Activated naive CD4-positive, alpha-beta T cell treated with Interleukin-2 at 50 U/mL for 16 hours (primary cell): ENCODE measurements at places on chromosomes 4 and X.
A peak's percentile ranks its signal among the peaks of the same experiment; 100 is the strongest.

- peak; percentile 72 for DNase-seq
Observed at GRCh38 chr4:185183622-185184281, 20.0 kb downstream of the CFAP97 start.

DNA sequence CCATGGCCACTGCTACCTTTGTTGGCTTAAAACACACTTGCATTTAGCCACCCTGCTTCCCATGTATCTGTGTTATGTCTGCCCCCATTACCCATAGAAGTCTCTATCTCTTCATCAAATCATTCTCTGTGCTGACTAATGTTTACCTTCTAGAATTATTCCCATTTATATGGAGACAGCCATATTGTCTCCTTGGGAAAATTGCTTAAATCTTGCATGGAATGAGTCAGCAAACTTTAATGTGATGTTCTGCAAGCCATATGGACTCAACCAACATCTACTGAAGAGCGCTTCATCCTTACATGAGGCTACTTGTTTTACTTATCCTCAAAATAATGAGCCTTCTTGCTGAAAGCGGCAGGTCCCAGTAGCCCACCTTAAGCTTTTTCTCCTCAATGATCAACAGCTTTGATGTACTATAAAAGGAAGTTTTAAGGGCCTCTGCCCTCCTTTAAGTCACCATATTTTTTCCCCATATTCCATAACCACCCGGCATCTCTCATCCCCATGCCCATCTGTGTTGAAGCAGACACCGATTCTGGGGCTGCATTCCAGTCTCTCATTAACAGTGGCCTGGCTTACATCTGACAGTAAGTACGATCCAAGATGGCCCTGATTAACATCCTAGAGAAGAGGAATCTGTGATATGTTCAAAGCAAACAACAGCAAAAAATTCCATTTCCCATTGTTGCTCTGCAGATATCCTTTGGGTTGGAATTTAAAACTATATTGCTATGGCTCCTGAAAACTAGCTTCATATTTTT is 130.4 kb downstream of the ARHGAP6 start:
- no peak for DNase-seq

DNA sequence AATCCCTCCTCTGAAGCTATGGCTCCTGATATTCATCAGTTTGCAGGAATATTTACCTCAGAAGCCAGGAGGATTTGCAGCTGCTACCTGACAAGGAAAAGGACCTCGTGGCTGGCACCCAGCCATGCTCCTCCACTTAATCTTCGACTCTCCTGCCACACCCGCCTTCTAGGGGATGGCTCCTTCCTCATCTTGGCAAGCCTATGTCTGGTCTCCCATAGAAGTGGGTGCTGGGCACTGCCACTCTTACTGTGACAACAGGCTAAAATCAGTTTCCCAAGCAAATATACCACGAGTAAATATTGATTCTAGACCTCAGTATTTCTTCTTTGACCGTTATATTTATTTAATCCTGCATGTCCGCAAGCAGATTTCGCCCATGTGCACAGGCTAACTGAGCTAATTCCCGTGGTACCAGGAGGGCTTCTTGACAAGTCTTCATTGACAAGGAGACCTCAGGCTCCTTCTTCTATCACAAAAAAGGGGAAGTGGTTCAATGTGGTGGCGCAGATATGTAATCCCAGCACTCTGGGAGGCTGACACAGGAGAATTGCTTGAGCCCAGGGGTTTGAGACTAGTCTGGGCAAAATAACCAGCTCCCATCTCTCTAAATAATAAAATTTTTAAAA is 52.6 kb upstream of the DCTD start:
- DNase-seq: no peak

DNA sequence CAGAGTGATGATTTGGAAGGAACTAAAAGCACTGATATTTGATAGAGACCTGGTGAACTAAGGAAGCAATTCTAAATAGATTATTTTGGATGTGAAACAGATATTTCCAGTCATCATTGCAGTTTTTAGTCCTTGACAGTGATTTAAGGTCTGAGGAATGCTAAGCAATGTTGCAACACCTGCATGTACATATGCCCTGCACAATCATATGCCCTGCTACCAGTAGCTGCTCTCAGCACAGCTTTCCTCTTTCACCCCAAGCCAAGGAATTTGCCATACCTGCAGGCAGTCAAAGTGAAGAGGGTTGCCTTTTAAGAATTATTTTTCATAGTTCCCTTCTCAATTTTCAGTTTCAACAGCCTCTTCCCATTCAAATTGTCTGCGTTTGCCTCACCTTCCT is 8.7 kb upstream of the FAM47A start:
- no peak for DNase-seq

DNA sequence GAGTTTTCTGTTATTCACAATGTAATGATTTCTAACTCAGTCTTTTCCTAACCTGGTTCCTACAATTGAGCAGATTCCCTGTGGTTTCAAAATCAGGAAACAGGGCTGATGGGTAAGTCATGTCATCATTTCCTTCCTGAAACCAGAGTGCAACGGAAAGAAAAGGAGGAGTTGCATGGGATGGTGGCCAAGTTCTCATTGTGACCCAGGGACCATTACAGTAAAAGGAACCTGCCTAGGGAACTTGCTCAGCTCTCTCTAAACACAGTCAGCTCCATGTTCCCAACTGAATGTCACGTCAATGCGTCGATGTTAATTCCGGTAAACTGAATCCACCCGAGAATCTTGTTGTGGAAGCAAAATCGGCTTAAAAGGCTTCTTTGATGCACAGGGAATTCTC is 51.2 kb downstream of the LGI2 start:
- DNase-seq: no peak

DNA sequence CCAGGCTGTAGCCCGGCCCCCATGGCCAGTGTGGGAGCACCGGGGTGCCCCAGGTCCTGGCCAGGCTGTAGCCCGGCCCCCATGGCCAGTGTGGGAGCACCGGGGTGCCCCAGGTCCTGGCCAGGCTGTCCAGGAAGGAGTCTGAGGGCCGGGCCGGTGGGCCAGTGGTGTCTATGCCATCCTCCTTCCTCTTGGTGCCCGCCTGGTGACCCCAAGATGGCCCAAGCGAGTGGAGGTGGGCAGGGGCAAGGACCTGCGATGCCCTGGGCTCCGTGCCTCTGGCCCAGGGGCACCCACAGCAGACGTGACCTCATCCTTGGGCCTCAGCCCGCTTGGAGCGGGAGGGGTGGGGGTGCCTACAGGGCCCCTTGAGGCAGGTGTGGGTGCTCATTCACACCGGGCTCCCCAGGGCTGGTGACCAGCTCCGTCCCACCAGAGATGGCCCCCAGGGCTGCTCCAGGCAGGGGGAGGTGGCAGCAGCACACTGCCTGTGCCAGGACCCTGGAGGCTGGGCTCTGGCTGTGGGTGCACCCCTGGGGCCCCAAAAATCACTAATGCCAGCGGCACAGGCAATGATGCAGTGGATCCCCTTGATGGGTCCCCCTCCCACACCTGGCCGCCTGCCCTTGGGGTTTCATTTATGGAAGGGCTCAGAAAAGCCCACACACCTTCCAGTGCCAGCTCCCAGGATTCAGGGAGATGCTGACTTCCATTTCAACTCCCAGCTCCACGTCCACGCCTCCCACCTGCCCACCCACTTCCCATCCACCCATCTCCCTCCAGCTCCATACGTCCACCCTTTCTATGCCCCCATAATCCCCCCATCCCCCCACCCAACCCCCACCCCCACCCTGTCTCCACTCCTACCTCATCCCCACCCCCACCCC is 35.8 kb downstream of the TACC3 start:
- DNase-seq: no peak

GRCh38 chr4:6474053-6474568 is 1.7 kb upstream of the PPP2R2C start:
- DNase-seq: no peak

GRCh38 chr4:133903029-133903428 is 298.6 kb downstream of the PABPC4L start:
- DNase-seq: no peak

GRCh38 chr4:187289371-187289770 is 565.7 kb upstream of the FAT1 start:
- no peak for DNase-seq

- no peak for DNase-seq
Observed at GRCh38 chr4:85496126-85496849, 21.3 kb downstream of the ARHGAP24 start.

GRCh38 chr4:137649711-137650450 is 117.6 kb upstream of the PCDH18 start:
- no peak for DNase-seq

- DNase-seq: peak; percentile 15
Observed at GRCh38 chr4:140861359-140862176, 105.4 kb upstream of the TBC1D9 start.

DNA sequence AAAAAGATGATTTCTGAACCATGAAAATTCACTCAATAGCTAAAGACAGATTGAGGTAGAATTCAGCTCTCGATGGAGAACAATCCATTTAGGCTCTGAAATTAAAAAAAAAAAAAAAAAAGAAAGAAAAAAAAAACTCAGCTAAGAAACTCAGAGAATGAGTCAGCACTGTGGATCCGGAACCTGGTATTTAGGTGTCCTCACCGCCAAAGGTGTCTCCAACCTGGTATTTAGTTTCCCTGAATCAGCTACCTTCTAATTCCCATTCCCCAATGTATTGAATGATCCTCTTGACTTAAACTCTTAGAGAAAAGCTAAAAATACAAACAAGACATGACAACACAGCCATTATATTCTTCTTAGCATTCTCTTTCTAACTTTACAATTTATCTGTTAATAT is 150.3 kb upstream of the RASGEF1B start:
- DNase-seq: no peak

GRCh38 chr4:183118585-183118984 is 19.5 kb downstream of the WWC2 start:
- no peak for DNase-seq

DNA sequence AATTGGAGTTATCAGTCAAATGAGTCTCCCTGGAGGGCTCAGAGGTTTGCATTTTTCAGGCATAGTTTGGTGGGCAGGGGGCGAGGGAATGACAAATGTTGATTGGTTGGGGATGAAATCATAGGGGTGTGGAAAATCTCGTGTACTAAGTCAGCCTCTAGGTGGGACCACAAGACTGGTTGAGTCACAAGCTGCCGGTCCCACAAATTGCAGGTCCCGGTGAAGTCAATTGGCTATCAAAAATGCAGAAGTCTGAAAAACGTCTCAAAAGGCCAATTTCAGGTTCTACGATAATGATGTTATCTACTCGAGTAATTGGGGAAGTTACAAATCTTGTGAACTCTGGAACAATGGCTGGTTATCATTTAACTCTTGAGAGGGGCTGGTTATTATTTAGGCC is 98.8 kb upstream of the DHX15 start:
- DNase-seq: no peak

GRCh38 chr4:150722908-150723362 is 141.0 kb downstream of the MAB21L2 start:
- no peak for DNase-seq

DNA sequence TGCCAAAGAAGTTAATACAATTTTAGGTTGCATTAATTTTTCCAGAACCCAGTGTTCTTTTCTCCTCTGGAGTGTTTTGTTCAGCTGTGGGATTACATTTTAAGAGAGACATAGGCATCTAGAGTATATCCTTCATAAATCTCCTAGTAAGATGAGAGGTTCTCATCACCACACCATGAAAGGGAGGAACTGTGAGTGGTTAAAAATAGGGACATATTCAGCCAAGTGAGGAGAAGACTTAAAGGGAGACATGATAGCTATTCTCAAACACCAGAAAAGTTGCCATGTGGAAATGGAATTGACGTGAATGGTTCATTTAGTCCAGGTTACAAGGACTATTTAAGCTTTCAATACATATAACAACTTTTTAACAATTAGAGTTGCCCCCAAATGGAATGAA is 6.5 kb upstream of the MRPL1 start:
- DNase-seq: no peak

GRCh38 chr4:52989865-52990264 is 127.7 kb downstream of the RASL11B start:
- no peak for DNase-seq

DNA sequence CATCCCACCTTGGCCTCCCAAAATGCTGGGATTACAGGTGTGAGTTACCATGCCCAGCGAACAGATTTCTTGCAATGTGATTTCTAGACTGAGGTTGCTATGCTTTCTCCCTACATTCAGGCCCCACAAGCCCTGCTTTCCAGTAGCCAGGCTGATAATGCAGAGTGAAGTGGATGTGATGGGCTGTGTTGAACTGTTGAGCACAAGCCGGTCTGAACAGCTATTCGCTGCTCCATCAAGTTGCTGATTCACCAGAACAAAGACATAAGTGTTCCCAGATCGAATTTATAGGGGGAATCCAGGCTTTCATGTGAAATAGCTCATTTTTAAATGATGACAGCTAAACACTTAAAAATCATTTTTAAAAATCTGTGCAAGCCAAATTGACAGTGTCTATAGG is 8.0 kb downstream of the NIPAL1 start:
- no peak for DNase-seq

GRCh38 chr4:111986095-111986494 is 159.2 kb upstream of the FAM241A start:
- DNase-seq: no peak

DNA sequence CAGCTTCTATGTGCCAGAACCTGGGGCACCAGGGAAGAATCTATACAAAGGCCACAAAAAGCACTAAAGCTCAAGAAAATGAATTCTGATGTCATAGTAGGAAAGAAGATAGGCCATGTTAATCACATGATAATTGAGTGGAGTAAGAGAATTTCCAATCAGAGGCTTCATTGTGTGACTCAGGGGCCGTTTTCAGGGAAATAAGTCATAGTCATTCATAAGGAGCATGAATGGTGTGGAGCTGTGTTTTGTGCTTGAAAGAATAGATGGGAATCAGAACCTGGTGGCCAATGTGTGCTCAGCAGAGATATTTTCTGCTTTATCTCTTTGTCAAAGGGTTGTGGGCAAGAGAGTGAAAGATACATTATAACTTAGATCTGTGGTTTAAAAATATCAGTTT is 102.4 kb upstream of the ZDHHC15 start:
- DNase-seq: no peak

DNA sequence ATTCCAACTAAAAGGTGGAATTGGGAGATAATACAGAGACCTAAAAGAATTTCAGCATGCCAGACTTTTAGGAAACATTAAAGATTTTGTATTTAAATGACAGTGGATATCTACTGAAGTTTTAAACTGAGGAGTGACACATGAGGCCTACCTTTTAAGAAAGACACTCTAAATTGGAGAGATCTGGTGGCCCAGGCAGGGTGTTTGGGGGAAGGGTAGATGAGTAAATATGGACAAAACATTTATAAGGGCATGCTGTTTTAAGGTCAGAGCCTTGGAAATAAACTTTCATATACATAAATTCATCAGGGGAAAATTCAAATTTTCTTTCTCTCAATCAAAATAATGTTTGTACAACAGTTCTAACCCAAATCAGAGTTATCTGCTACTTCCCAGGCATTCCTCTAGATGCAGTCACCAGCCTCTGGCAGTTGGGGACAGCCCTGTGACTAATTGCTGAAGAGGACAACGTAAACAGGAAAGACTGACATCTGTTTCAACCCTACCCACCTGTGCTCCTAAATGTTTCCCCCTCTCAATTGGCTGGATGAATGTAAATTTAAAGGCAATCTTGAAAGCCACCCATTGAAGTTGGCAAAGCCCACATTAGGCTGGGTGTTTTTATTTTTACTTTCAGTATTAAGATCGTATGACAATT is 1646.9 kb upstream of the ADGRL3 start:
- no peak for DNase-seq

- no peak for DNase-seq
Observed at GRCh38 chr4:7254736-7255487, 62.6 kb downstream of the SORCS2 start.

GRCh38 chr4:71235311-71236201 is 103.3 kb upstream of the SLC4A4 start:
- no peak for DNase-seq

- DNase-seq: no peak
Observed at GRCh38 chrX:106281383-106281782, 113.3 kb downstream of the PWWP3B start.
